Spinal cord (tissue), 10 donors: ENCODE measurements at places on chromosomes 2 and 18.

DNA sequence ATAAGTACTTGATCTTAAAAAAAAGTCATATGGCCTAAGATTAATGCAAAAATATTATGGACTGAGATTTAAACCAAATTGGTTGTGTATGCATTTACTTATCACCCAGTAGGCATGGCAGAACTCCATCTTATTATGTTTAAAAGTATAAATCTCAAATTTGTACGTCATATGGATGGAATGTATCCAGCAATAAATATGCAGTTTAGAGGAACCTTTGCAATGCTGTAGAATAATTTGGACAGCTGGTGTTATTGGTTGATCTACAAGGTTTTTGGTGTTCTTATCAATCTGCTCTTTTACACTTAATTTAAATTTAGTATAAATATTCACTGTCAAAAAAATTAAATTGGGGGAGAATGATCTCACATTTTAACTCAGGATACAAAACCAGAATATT is 640.2 kb downstream of the SATB2 start:
- DNase-seq, result no peak

GRCh38 chr2:165248238-165248637 is 9.0 kb downstream of the SCN2A start:
- DNase-seq, result no peak

DNA sequence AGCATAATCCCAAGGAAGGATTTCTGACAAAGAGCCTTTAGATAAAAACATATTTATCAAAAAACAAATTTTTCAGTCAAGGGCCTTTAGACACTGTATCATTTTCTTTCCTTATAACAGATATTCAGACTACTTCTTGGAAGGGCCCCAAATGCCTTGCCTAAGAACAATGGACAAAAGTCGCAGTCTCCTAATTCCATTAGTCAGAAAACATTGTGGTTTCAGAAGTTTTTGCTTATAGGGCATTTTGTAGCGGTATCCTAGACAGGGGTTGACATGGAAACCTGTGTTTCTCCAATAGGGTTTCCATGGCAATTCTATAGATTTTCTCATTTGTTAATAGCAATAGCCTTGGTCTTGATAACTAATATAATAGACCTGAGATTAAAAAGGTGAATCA is 36.7 kb upstream of the AGPS start:
- DNase-seq, result no peak

DNA sequence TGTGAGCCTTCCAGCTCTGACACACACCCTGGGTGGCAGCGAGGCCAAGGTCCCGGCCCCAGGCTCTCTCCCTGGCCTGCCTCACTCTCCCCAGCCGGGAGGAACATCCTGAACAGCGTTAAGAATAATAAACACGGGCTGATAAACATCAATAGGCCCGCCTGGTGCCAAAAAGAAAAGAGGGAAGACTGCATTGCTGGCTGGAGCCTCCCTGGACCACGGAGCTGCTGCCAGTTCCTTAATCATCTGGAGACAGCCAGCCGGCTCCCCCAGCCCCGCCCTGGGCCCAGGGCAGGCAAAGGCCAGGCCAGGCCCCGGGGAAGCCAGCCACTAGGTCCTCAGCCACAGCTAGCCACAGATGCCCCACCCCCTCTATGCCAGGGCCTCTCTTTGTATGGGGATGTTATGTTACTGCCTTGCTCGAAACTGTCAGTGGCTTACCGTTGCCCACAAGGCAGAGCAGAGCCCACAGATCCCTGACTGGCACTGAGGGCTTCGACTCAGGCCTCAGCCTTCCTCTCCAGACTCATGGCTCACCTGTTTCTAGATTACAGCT is 293.7 kb downstream of the DYSF start:
- DNase-seq, result no peak

- DNase-seq, result no peak
Observed at GRCh38 chr2:108548208-108549003, 14.1 kb downstream of the LIMS1 start.

DNA sequence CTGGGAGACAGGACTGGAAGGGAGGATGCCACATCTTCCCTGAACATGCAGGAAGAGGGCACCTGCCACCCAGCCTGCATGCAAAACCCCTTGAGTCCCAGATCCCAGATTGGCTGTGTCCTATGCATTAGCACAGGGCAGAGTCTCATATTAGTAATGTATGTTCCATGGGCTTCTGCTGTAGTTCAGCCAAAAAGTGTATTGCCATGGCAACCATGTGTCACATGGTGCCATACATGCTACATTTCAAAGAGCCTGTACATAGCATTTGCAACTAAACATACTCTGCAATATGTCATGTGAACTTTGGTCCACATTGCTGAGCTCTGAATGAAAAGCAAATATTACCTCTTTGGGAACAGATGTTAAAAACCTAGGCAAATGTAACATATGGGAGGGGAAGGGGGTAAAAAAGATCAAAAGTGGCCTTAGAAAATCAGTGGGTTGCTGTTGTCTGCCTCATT is 78.4 kb downstream of the DPP4 start:
- DNase-seq, result peak; percentile 78
